Stimulated activated CD4-positive, alpha-beta T cell treated with anti-CD3 and anti-CD28 coated beads, Interleukin-1b, Interleukin-23, amount 100 ng/mL, for 48 hours (primary cell): ENCODE measurements at places on chromosomes 3 and 15.
A peak's percentile ranks its signal among the peaks of the same experiment; 100 is the strongest.

- DNase-seq: no peak
Measured at GRCh38 chr3:159187232-159187631, 385.4 kb downstream of the MFSD1 start.

GRCh38 chr15:50377867-50378751 is 23.1 kb upstream of the GABPB1 start:
- no peak for DNase-seq

DNA sequence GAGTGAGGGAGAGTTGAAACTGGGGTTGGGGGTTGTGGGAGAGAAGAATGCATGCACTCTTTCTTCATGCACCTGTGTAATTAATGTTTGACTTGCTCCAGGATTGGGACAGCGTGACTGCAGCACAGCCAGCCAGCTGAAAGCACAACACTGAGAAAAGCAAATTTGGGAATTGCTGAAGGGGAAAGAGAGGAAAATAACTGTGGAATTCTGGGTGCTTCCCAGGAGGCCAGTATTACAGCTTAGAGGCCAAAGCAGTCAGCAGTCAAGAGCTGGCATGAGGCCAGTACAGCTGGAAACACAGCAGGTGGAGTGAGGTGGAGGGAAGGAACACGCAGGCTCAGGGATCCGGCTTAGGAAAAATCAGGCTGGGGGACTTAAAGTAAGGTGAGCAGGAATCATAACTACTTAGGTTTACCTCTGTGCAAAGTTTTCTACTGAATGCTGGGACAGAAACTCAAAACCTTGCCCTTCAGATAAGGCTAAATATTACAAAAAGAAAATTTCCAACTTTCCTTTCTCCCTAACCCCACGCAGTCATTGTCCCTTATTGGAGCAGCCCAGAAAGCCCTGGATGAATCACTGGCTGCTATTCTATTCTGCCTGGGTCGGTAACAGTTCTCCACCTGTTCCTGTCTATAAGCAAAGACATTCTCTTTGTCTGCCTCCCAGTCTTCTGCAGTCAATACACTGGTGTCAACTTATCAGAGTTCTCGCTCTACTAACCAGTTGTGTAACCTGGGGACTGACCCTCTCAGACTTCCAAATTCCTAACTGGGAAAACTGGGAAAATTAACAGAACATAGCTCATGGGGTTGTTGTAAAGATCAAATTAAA is 167.2 kb downstream of the MAGI1 start:
- DNase-seq: no peak

- DNase-seq: peak; percentile 36
Measured at GRCh38 chr3:170689893-170690660, 104.2 kb upstream of the SLC7A14 start.

DNA sequence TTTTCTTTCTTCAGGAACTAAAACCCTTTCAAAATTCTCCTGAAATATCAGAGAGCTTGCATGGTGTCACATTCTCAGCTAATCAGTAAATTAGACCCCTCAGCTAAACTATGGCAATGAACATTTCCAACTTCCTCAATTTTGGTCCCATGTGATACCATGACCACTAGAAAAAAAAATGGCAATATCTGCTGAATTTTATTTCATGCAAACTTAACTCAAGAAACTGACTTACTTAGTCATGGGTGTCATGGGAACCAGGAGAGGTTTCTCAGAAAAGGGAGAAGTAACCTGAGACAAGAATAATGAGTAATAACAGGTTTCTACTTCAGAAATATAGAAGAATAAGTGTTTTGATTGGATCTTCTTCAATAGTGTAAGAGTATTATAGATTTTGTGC is 784.6 kb upstream of the ALCAM start:
- DNase-seq: no peak
